ENCODE measurements at places on chromosomes 2 and 18.

- DNase-seq, result peak; percentile 46
Measured at GRCh38 chr2:241443486-241444223, 64.7 kb downstream of the STK25 start.

GRCh38 chr2:74033375-74033774, 48.7 kb downstream of the TET3 start:
- no peak for DNase-seq

- no peak for DNase-seq
Measured at GRCh38 chr2:230594286-230594840, 118.3 kb upstream of the CAB39 start.

- DNase-seq, result no peak
Measured at GRCh38 chr18:66393463-66393862, 210.4 kb downstream of the CDH19 start.

GRCh38 chr18:74972354-74972753, 236.6 kb downstream of the PTGR3 start:
- no peak for DNase-seq

GRCh38 chr2:14752295-14752694, 119.8 kb downstream of the LRATD1 start:
- no peak for DNase-seq

GRCh38 chr2:196018037-196018436, 50.6 kb downstream of the DNAH7 start:
- no peak for DNase-seq

- DNase-seq, result no peak
Measured at GRCh38 chr18:58114766-58115165, 70.7 kb downstream of the NEDD4L start.

DNA sequence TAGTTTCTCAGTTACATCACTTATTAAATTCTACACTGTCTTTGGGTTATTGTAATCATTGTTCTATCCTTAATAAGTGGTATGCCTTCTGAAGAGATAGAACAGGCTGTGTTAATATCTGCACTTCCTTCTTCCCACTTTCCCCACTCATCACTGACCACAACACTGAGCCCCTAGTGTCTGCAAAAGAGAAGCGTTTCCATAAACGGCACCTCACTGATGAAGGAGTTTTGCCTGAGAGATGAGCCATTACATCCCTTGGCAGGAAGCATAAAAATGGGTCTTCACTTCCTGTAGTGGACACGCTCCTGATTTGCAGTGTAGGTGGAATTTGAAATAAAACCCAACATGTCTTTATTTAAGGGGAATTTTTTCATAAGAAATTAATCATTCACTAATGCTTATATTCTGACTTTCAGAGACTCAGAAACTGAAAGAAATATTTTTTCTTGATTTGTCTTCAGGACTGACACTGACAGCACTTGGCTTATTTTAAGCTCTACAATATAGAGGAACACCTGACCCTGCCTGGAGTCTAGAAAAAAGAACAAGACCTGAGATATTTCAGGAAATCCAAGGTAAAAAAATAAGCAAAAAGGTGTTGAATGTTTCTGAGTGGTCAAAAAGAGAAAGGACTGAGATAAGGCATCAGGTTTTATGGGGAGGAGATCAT, 275.3 kb downstream of the RAD51AP2 start:
- no peak for DNase-seq

DNA sequence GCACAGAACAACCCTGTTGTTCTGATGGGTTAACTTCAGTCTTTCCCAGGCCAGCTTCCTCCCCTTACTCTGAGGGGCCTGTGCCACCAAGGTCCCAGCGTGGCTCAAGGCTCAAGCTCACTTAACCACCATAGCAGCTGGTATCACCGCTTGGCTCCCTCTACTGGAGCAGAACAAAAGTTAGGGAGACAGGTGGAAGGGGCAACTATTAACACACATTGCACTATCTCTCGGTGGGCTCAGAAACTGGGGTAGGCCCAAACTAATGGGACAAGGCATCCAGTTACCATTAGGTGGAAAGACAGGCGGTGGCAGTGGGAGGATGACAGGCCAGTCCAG, 88.7 kb upstream of the ATL2 start:
- peak; percentile 58 for DNase-seq

DNA sequence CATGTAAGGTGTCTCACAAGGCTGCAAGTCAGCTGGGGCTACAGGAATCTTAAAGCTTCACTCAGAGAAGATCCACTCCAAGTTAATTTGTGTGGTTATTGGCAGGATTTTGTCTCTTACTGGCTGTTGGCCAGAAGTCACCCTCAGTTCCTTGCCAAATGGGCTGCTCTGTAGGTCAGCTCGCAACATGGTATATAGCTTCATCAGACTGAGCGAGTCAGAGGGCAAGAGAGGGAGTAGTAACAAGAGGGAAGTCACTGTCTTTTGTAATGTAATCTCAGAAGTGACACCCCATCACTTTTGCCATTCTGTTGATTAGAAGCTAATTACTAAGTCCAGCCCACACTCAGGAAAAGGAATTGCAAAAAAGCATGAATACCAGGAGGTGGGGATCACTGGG, 119.5 kb downstream of the LRRTM1 start:
- no peak for DNase-seq

DNA sequence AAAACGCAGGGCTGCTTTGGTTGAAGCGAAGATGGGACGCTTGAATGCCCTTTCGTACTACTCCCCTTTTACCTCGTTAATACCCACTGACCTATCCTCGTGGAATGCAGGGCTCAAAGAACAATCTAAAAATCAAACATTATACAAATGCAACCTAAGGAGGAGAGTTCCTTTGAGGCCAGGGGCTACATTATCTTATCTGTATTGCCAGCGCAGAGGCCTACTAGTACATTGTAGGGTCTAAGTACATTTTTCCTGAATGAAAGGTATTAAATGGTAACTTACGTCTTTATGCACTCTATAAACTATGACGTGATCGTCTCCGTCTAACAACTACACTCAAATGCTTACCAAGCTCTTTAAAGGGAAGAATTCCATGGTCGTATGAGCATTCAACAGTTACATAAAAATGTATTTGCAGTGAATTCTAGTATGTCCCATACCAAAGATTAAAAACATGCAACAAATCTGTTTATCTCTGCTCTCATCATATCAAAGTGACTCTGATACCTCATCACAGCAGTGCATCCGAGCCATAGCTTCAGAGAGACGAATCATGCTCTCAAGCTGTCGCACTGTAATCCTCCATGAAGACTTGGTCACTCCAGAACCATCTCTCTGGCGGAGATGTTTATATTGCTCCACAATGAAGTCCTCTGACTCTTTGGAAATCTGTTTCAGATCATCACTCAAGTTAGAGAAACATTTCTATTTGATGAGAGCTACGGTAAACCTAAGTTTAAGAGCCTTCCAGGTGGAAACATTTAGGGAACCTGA, 14.1 kb upstream of the LCT start:
- no peak for DNase-seq

Data from suppressor macrophage (primary cell).